ENCODE measurements at places on chromosomes 6 and 20.
A peak's percentile ranks its signal among the peaks of the same experiment; 100 is the strongest.

DNA sequence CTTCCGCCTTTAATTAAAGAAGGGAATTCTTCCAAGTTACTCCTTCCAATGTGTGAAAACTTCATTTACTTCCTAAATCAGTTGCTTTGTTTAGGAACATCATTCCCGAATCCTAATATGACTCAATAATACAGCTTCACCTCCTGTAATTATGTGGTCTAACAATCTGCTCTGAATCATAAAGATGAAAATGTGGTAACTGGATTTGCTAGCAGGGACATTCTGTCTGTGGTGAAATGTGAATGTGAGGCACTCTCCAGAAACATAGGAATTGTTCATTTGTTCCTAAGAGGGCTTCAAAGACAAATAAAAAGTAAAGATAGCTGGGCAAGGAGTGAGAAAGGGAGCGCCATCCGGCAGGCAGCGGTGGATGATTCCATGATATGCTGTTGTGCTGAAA lies 678.1 kb downstream of the KIF16B start:
- no peak for DNase-seq

DNA sequence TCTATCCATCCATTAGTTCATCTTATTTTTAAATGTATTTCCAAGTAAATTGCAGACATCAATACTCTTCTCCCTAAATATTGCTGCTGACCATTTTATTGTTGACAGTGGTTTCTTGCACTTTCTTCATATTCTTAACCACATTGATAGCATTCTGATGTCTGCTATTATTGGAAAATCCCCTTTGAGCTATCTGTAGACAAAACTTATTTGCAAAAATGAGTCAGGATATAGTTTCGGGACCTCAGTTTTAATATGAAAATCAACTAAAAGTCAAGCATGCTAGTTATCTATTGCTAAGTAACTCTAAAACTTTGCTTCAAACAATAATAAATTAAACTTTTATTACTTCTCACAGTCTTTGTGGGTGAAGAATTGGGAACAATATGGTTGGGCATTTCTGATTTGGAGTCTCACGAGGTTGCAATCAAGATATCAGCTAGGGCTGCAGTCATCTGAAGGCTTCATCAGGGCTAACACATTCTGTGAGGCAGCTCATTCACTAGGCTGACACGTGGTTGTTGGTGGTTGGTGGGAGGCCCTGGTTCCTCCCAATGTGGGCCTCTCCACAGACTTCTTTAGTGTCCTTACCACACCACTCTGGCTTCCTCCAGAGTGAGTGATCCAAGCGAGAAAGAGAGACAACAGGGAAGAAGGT lies 32.7 kb downstream of the CD109 start:
- DNase-seq, result no peak

- peak; percentile 63 for DNase-seq
These were observed 13.9 kb upstream of the KLHL31 start for GRCh38 chr6:53679446-53679933.

GRCh38 chr6:92687278-92687677 lies 732.1 kb downstream of the EPHA7 start:
- no peak for DNase-seq

DNA sequence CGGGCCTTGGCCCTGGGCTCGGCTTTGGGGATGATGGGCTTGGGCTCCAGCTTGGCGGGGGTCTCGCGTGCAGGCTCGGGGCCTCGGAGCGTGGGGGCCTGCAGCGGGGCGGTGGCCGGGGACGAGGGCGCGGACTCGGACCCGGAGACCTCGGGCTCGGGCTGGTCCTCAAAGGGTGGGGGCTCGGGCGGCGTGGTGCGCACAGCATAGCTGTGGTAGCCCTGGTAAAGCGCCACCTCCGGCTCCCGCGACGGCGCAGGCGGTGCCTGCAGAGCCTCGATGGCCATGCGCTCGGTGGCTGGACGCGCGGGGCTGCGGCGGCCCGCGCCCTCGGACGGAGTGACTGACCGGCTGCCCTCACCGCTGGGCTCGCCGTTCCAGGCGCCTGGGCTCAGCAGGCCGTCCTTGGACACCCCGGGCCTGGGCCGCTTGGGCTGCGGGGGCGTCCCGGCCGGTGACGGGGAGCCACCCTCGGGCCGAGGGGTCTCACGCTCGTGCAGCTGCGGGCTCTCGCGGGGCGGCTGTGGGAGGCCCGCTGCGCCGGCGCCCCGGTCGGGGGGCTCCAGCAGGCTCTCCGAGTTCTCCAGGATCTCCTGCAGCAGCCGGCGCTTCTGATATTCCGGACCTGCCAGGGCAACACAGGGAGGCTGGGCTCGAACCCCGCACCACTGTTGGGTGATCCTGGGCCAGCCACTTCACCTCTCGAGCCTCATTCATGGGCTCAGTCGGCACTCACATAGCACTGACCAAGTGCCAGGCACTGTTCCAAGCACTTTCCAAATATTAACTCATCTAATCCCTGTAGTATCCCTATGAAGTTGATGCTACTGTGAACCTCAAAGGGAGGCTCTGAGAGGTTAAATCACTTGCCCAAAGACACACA lies 71.0 kb downstream of the JPH2 start:
- no peak for DNase-seq

- DNase-seq, result no peak
These were observed 208.3 kb downstream of the TMEM200A start for GRCh38 chr6:130574146-130574545.

GRCh38 chr20:46222521-46223007 lies 85.7 kb downstream of the CDH22 start:
- DNase-seq, result no peak

DNA sequence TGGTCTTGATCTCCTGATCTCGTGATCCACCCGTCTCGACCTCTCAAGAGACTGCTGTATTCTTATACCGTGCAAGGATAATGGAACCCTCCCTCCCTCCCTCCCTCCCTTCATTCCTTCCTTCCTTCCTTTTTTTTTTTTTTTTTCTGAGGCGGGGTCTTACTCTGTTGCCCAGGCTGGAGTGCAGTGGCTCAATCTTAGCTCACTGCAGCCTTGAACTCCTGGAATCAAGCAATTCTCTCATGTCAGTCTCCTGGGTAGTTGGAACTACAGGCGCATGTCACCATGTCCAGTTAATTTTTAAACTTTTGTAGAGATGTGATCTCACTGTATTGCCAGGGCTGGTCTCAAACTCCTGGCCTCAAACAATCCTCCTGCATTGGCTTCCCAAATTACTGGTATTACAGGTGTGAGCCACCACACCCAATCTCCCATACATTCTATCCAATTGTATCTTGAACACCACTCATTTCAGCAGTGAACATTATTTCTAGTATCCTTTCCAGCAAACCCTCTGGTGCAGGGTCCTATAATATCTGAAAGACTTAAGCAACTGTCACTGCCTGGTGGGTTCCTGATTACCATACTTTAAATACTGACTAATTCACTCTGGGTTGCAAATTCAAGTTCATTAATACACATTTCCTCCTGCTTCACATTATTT lies 210.0 kb upstream of the ZNF217 start:
- no peak for DNase-seq

DNA sequence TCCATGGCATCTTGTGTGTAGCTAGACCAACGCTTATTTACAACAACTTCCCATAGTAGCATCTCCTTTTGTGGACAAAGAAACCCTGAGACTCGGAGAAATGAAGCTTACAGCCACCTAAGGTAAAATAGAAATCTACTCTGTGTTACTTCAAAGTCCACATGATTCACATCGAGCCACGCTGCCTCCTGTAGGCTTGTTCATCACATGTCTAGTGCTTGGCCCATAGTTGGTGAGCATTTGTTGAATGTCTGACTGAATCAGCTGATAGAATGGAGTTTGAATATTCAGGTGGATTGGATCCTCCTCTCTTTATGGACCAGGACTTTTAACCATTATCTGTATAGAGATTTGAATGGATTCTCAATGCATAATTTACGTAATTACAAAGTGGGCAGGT lies 130.7 kb downstream of the CCDC170 start:
- no peak for DNase-seq

- no peak for DNase-seq
These were observed 116.9 kb downstream of the UTRN start for GRCh38 chr6:144401736-144402733.

DNA sequence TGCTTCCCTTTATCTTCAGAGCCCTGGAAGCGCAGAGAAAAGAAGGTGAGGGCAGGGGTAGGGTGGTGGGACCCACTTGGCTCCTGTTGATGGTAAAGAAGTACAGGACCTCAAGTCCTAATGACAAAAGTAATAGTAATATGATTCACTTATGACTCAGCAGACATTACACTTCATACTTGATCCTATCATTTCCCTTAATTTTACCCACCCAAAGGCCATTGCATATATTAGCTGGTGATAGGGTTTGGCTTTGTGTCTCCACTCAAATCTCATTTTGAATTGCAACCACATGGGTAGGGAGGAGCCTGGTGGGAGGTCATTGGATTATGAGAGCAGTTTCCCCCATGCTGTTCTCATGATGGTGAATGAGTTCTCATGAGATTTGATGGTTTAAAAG lies 880.7 kb downstream of the KIF16B start:
- no peak for DNase-seq

DNA sequence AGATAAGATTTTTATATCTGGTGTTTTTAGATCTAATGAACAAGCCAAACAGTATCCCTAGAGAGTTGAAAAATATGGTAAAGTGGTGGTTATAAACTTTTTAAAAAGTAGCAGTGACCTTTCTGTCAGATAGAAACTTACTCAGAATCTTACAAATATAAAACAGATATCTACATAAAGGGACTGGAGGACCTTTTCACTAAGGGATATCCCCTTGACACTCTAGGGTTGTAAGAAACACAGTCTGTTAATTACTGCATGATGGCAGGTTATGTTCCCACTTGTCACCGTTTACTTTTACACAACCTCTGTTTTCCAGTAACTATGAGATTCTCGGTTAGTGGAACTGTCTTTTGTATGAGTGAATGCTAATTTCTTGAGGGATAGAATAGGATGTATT lies 11.5 kb downstream of the CFAP206 start:
- DNase-seq, result no peak

GRCh38 chr20:60008130-60008808 lies 50.0 kb downstream of the CDH26 start:
- DNase-seq, result no peak

DNA sequence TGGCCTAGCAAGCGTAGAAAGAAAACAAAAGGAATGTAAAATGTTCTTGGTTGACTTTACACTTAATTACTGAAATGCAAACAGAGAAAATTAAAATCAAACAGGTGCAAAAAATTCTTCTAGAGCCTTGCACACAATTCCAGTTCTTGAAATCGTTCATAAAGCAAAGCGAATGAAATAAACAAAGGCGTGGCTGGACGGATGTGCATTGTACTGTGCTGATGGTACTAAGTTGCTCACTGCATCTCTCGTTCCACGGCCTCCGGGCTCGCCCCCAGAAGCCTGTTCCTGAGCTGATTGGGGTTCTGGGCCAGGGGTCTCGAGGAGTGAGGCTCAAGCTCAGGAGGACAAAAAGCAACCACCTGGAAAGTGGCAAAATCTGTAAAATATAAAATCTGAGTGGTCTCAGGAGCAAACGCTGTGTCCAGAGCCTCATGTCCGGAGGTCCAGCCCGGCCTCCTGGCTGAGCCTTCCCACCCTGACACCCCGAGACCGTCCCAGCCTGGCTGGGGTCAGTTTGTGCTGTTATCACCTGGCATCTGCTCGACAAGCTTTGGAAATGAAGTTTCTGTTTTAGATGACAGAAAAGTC lies 71.3 kb downstream of the TTLL2 start:
- no peak for DNase-seq

GRCh38 chr6:43885399-43886066 lies 115.5 kb downstream of the VEGFA start:
- no peak for DNase-seq

- DNase-seq, result no peak
These were observed 11.7 kb upstream of the FRK start for GRCh38 chr6:116072368-116072767.

DNA sequence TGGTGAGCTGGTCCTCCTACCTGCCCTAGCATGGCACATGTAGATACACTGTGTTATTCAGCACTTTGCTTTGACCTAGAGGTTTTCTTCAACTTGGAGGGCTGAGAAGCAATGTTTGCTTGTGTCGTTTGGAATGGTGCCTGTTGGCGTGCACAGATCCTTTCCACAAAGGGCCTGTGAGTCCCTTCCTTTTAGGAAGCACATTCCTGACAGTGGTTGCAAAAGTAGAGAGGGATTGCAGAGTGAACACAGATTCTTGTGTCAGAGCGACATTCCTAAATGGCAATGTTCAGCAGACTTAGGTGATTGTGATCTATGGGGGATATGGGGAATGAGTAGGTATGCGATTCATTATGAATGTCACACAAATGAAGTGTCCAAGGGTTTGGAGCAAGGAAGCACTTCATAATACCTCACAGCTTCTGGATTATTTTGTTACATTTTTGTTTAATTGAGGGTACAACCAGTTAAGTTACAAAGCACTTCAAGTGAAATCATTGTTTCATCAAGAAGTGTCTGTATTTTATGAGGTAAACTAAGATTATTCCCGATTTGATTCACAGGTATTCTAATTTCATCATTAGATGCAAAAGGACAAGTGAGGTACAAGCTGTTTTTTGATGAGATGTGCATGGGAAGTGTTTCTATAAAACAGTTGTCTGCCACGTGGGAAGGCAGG lies 713 bp upstream of the RNF144B start:
- peak; percentile 26 for DNase-seq

- DNase-seq, result peak; percentile 59
These were observed 17.6 kb downstream of the PRDM1 start for GRCh38 chr6:106103728-106104109.

DNA sequence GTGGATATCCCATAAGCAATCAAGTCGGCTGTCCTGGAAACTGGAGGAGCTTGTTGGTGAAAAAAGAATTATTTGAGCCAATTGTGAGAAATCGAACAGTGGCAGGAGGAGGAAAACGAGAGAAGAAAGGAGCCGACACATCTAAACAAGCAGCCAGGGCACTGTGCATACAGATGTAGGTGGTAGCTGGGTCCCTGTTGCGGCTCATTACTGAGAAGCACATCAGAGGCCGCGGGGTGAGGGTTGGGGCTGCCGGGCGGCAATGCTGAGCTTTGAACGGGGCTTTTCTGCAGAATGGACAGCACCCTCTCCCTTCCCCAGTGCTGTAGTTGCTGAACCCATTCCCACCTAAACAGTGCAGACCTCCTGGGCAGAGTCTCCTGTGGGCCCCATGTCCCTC lies 4.1 kb upstream of the LEMD2 start:
- no peak for DNase-seq

GRCh38 chr6:123529843-123530242 lies 106.9 kb downstream of the TRDN start:
- peak; percentile 73 for DNase-seq

GRCh38 chr20:7728338-7728737 lies 211.9 kb downstream of the HAO1 start:
- DNase-seq, result peak; percentile 80

- DNase-seq, result no peak
These were observed 43.1 kb downstream of the JPH2 start for GRCh38 chr20:44143936-44144335.

- no peak for DNase-seq
These were observed 43.9 kb upstream of the RBM24 start for GRCh38 chr6:17237246-17237645.
